ENCODE measurements at places on chromosomes 2 and 18.
A peak's percentile ranks its signal among the peaks of the same experiment; 100 is the strongest.

- no peak for DNase-seq
These were observed 5.5 kb downstream of the PXDN start for GRCh38 chr2:1738646-1739302.

GRCh38 chr2:7513834-7514233 is 596.6 kb downstream of the RNF144A start:
- no peak for DNase-seq

- no peak for DNase-seq
These were observed 79.1 kb upstream of the KCNH7 start for GRCh38 chr2:162917626-162918025.

GRCh38 chr2:152716805-152717227 is 445 bp downstream of the PRPF40A start:
- no peak for DNase-seq

DNA sequence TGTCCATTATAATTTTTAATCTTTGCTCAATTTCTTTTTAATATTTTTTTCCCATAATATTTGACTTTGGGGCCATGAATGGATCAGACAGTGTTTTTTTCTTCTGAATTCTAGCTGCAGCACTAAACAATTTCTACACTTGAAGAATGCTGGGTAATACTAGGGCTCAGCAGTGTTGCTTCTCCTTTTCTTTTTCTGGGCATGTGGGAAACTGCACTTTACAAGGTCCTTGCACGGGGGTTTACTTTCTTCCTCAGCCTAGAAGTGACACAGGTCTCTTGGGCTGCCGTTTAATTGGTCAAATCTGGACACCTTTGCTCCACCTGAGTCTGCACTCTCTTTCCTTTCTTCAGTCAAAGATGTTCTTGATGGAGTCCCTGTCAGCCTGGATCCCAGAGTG is 135.4 kb upstream of the APCDD1 start:
- DNase-seq = no peak

- no peak for DNase-seq
These were observed 127.3 kb upstream of the EPC2 start for GRCh38 chr2:148517296-148517695.

- DNase-seq = no peak
These were observed 52.7 kb upstream of the ODC1 start for GRCh38 chr2:10500601-10501361.

GRCh38 chr2:194166818-194167217 is 1490.2 kb upstream of the SLC39A10 start:
- peak; percentile 3 for DNase-seq

DNA sequence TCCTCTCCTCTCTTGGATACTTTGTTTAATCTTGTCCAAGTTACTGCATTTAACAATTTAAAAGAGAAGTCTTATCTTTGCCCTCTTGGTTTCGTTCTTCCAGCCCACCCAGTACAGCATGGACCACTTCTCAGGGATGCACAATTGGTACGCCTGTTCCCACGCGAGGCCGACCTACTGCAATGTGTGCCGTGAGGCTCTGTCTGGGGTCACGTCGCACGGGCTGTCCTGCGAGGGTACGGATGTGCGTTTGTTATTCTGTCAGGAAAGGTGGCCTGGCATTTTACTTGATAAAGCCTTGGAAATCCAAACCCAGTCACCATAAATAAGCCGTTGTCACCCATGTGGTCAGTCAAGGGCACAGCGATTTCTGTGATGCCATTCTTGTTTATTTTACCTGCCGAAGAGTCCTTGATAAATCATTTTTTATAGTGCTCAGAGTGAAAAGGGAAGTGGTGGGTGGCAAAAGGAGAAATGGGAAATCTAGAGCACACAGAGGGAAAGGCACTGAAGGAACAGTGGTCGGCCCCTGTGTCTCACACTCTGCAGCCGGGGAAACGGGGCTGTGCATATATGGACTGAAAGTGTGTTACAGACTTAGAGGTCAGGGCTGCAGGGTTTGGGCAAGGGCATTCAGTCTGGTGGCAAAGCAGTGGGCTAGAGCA is 80.5 kb downstream of the DGKD start:
- DNase-seq = no peak

All from fibroblast of skin of left quadriceps (primary cell).